Ammon's horn (tissue), 1 donor: ENCODE measurements at places on chromosomes 3 and 15.

GRCh38 chr15:52787123-52787503 lies 3.0 kb downstream of the ONECUT1 start:
- no peak for DNase-seq

DNA sequence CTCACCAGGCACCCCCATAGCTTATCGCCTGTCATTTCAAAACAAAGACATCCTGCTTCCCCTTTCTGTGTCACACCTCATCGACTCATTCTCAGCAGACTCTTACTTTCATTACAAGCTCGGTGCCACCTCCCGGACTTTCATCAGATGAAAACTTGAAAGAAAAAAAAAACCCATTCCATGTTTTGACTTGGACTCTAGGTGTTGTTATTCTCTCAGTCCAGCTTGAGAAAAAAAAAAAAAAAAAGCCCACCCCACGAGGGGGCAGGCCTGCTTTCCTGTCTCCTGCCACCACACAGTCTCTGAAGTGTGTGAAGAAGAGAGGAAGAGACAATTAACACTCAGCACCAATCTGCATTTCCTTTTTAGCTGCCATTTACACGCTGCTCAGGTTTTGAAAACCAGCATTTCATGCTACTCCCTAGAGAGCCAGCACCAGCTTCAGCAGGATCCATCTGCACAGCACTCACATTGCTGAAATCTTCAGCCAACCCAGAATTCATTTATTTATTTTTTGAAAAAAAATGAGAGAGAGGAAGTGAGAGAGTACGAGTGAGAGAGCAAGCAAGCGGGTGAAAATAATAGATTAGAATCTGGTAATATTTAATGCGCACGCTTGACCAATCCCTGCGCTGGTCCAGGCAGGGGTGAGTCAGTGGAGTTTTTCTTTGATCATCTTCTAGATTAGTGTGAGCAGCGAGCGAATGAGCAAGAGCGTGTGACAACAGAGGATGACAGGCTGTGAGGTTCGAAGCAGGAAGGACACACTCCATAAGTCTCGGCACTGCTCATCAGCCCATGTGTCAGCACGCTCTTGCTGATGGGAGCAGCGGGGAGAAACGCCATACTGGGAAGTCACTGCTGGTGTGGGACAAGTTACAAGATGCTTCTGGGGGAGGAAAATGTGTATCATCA lies 23.5 kb downstream of the ZNF80 start:
- peak; percentile 39 for DNase-seq

DNA sequence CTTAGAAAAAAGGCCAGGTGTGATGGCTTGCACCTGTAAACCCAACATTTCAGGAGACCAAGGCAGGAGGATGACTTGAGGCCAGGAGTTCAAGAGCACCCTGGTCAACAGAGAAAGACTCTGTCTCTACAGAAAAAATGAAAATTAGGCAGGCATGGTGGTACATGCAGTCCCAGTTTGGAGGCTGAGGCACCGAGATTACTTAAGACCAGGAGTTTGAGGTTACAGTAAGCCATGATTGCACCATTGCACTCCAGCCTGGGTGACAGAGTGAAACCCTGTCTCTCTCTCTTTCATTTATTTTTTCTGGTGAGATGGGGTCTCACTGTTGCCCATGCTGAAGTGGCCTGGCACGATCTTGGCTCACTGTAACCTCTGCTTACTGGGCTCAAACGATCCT lies 24.7 kb downstream of the IP6K1 start:
- DNase-seq, result no peak

DNA sequence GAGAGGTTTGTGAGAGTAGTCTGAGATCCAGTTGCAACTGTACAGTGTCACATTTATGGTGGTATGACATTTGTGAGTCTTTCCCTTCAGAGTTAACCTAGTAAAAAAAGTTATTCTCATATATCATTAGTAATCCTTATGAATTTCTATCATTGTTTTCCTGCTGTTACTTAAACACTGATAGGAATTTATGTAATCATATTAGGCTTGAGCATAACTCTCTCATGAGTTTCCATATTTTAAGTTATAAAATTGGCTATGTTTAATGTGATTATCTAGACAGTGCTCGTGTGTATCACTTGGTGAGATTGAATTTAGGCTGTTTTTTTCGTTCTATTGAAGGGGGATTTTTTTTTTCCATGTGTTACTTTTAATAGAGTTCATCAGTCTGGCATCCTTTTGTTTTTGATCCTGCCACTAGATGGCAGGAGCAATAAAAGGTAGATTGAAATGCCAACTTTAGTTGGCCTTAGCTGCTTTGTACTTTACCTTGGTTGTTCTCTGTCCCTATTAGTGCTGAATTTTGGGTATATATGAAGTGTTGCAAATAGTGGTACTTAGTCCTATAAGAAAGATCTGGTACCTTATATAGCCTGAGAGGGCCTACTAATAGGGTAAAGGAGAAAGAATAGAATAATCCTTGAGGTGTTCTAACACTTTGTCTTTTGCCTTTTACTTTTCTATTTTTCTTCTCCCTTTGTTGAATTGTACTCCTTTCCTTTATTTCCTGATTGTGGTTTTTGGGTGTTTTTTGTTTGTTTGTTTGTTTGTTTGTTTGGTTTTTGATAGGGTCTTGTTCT lies 17.9 kb downstream of the STT3B start:
- DNase-seq, result peak; percentile 40

DNA sequence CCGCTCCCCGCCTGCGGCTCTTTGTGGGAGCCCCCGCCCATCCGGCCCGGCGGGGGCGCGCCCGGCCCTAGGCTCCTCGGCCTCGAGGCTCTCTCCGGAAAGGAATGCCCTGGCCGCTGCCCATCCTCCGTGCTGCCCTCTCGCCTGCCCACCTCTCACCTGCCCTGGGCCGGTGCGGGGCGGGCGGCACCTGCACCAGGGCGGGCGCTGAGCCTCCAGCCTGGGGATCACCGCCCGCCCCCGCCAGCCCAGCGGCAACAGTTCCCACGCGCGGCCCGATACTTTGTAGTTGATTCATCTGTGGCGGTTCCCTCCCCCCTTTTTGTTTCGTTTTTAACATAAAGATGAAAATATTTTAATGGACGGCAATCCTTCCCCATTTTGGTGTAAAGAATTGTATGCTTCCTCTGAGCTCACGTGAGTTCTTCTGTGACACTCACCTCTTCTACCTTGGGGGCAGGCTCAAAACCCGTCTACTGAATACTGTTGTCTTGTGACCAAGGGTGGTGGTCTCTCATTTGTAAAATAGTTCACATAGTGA lies 1.9 kb downstream of the KLF13 start:
- no peak for DNase-seq

DNA sequence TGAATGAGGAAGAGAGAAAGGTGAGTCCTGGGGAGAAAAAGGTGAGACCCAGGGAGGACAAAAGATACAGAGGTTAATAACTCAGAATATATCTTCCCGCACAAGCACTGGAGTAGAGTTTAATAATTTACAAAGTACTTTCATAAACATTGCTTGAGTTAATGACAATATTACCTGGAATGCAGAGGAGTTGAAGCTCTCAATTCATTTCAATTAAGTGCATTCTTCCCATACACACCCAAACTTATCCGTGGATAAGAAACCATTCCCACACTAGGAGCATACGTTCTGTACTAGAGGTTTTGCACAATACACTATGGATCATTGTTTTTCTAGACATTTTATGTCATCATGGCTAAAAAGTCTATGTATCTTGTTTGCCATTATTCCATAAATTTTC lies 23.3 kb upstream of the KNG1 start:
- DNase-seq, result no peak

GRCh38 chr15:73677146-73677607 lies 7.0 kb upstream of the CD276 start:
- DNase-seq, result peak; percentile 66

GRCh38 chr3:108091498-108092250 lies 843 bp upstream of the CD47 start:
- DNase-seq, result no peak

DNA sequence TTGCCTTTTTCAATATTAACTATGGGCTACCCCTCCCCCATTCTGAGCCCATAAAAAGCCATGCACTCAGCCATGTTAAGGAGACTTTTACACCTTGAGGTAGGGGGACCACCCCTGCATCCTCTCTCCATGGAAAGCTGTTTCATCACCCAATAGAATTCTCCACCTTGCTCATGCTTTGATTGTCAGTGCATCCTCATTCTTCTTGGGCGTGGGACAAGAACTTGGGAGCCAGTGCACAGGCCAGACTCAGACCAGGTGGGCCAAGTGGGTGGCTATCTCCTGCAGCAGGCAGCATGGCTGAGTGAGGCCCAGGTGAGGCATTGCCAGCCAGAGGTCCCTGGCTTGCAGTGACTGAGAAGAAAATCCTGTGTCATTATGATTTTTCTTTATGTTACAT lies 357.4 kb upstream of the CDIN1 start:
- DNase-seq, result no peak

GRCh38 chr3:52204337-52205073 lies 6.5 kb downstream of the ALAS1 start:
- DNase-seq, result peak; percentile 8

DNA sequence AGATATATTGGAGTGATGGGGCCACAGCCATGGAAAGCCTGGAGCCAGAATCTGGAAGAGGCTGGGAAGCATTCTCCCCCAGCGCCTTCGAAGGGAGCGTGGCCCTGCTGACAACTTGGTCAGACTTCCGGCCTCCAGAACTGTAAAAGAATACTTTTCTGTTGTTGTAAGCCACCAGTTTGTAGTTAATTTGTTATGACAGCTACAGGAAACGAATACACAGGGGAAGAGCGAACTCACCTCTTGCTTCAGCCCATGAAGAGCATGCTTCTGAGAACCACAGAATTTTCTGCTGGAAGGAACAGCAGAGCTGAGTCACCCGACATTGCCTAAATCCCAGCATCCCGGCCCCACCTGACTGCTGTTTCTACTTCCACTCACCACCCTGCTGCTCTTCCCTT lies 501.7 kb downstream of the SHQ1 start:
- DNase-seq, result no peak

- DNase-seq, result no peak
Observed at GRCh38 chr3:147483578-147483977, 74.4 kb downstream of the ZIC1 start.

GRCh38 chr15:100334456-100334855 lies 7.3 kb downstream of the ADAMTS17 start:
- no peak for DNase-seq

GRCh38 chr15:73558529-73558928 lies 74.7 kb downstream of the NPTN start:
- no peak for DNase-seq

GRCh38 chr3:69120879-69121464 lies 1.4 kb downstream of the LMOD3 start:
- DNase-seq, result peak; percentile 88

- no peak for DNase-seq
Observed at GRCh38 chr15:36401586-36401966, 177.8 kb upstream of the CDIN1 start.

DNA sequence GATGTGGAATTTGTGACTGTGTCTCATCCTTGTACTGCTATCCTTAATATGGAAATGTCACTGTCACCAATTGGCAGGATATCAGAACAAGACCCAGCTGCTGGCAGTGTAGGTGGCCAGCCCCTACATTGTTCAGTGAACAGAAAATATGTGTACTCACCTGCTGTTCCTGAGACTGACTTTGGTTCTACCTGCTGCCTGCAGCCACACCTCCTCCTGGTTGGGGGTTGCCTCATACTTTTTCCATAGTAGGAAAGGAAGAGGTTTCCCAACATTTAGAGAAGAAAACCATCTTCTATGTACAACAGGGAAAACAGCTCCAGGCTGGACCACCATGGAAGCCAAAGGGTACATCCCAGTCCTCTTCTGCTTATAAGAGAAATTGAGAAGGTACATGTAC lies 35.9 kb downstream of the SLC12A1 start:
- no peak for DNase-seq

DNA sequence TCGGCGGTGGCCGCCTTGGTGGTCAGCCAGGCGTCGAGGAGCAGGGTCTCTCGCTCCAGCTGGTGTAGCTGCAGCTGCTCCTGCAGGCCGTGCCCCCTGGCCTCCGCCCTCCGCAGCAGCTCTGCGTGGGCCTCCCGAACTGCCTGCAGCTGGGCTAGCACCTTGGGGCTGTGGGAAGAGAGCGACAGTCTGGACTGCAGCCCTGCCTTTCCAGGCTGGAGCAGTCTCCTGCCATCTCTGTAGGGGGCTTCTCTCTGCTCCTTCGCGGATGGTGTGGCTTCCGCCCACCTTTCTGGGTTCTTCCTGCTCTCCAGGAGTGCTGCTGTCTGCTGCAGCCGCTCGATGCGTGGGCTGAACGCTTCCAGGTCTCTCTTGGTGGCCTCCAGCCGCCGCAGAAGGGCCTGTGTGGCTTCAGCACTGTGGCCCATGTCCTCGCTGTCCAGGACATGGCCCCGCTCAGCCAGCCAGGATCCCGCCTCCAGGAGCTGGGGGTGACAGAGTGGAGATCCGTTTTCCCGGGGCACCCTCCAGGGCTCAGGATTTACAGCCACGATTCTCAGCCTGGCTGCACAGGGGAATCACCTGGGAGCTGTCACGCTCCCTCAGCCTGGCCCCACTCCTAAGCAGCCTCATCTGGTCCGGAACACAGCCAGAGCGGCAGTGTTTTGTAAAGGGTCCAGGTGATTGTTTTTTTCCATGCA lies 16.8 kb downstream of the PLA2G4B start:
- DNase-seq, result no peak
